ENCODE measurements at places on chromosomes 7 and 10.

DNA sequence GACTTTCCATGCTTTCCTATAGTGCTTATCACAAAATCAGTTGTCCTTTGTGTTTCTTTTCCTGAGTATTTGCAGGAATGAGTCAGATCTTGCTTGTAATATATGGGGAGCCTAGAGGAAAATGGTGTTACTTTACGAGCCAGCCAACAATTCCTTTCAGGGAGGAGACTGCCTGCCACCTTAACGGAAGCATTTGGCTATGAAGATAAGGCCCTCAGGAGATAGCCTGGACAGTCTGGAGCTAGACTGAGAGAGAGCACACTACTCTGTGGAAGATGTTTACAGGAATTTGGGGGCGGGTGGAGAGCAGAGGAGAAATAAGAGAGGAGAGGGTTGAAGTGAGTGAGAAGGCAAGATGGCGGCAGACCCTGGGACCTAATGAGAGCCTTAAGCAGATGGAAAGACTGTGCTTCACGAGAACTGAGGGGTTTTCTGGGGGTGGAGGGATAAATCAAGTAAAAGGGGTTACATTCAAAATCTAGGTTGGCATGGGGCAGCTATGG, 126.3 kb downstream of the SNX10 start:
- DNase-seq = no peak

DNA sequence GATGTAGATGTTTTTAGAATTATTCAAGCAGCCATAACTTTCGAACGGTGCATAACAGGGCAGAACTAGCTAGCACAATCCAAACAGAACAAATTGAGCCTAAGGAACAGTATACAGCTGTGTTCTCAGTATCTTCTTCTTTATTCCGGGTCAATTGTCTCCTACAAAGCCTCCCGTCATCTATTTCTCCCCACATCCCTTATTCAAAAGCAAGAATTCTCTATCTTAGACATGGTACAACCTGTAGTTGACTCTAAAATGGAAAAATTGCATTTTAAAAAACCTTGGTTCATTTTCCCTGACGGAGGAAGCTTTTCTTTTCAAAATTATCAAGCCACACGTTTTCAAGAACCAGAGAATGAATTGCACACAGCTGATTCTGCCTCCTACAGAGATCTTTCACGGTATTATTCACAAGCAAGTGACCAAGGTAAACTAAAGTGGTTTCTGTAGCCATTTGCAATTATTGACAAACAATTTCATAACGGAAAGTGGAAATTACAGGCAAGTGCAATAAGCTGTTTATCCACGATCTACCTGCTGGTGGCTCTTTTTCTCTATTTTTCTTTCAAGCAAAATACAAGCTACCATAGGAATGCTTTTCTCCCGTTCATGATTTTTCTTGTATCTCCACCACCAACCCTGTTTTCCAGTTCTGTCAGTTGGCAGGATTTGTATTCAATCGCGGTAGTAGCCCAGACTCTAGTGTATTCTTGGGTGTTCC, 2.3 kb downstream of the GRM8 start:
- DNase-seq = no peak

GRCh38 chr10:101974091-101974971, 81.6 kb downstream of the ARMH3 start:
- DNase-seq = no peak

- no peak for DNase-seq
Measured at GRCh38 chr7:44733708-44734481, 14.8 kb upstream of the ZMIZ2 start.

DNA sequence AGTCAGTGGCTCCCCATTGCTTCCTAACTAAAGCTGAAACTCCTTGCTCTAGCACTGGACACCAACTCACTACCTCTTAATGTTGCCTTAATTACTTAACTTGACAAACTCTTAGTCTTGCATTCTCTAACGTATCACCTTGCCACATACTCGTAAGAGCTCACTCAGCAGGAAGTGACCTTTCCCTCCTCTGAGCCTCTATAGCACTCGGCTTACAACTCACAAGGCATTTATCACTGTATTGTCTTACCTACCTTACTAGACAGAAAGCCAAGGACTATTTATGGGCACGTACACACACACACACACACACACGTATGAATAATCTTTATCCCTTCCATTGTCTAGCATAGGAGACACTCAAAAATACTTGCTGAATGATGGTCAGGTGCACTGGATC, 21.2 kb downstream of the CEP41 start:
- no peak for DNase-seq

- no peak for DNase-seq
Measured at GRCh38 chr10:114303556-114303955, 64.5 kb downstream of the VWA2 start.

DNA sequence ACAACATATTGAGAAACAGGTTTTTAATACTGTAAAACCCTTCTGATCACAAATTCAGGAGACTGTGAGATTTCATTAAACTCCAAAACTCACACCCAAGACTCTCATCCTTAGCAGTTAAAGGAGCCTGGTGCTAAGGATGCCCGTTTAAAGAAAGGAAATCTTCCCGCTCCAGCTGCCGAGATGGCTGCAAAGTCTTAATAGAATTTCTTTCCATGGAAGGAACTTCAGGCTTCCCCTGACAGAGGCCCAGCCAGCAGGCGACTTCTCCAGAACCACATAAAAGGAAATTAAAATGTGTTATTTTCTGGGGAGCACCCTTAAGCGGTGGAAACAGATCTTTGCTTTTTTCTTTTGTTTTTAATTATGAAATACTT, 104.7 kb upstream of the CHST15 start:
- no peak for DNase-seq

- no peak for DNase-seq
Measured at GRCh38 chr7:129841465-129841864, 111.3 kb downstream of the UBE2H start.

DNA sequence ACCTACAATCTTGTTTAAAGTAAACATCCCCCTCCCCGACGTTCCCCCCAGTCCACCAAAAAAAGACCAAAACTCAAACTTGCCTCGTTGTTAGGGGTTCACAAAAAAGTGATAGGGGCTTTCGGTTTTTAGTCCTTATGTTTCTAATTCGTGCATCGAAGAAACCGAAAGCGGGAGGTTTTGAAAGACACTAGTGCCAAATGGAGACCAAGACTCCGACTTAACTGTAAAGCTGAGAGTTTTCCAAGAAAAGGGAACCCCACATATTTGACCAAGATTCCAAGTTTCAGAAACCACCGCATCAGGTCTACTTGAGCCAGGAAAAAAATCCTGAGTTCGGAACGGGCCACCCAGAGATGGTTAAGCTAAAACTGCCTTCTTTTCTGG, 534 bp downstream of the PSMA2 start:
- DNase-seq = no peak

DNA sequence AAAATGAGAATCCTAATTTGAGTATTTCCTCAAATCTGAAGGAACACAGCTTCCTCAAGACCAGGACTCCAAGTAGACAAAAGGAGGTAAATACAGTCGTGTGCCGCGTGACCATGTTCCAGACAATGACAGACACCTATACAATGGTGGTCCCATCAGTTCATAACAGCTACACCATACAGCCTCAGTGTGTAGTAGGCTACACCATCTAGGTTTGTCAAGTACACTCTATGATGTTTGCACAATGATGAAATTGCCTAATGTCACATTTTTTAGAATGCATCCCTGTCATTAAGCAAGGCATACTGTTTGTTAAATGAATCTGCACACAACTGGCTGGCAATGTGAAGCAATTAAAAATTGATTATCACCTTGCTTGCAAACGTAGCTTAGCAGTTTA, 107.9 kb downstream of the PROSER2 start:
- no peak for DNase-seq

DNA sequence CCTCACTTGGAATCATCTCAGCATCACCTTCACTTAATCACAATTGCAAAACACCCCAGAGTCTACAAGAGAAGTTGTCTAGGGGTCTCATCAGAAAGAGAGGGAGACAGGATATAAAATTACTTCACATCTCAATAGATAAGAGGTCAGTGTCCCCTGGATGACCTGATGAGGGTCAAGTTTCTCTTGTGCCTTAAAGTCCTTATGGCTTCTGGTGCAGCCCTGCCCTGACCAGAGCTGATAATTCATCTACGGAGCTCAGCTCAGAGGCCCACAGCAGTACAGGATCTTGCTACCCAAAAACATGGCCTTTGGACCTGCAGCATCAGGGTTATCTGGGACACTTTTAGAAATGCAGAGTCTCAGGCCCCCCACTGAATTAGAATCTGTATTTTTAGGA, 111.1 kb upstream of the GLI3 start:
- DNase-seq = no peak

- DNase-seq = no peak
Measured at GRCh38 chr7:12623885-12624498, 53.5 kb downstream of the SCIN start.
